ENCODE measurements at places on chromosomes 2 and 18. TPM values are rescaled to one million over a fixed set of nuclear protein-coding genes. Genes with fewer than 3 reads are reported as not detected.

SP3 gene
- 42.2 TPM for total RNA-seq

PRADC1 gene
- 27.5 TPM for total RNA-seq

KCNS3 gene
- total RNA-seq, result 0.82 TPM

NOL4 gene
- total RNA-seq, result not detected

PAPOLG gene
- total RNA-seq, result 8.2 TPM

ALPG gene
- not detected for total RNA-seq

MLPH gene
- 31.9 TPM for total RNA-seq

CCDC150 gene
- total RNA-seq, result 4.3 TPM

GRCh38 chr2:97749581-97749980 lies 36.2 kb downstream of the ZAP70 start:
- DNase-seq, result no peak

DNA sequence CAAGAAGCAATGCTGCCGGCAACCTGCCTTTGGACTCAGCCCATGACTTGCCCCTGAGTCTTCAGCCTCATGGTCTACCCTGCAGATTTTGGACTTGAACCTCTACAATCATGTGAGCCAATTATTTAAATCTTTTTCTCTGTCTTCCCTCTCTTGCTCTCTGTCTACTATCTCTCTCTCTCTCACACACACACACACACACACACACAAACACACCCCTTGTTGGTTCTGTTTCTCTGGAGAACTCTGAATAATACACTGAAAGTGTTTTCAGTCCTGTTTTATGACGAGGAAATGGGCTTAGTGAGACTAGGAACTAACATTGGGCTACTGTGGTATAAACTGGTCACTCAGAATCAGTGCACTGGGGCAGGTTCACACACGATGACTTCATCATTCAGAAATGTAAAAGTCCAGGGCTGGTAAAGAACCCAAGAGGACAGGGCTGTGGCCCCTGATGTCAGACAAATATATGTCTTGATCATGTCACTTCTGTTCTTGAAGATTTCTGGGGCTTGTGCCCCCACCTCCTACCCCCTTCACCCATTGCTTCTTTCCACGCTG lies 266.1 kb upstream of the SIX2 start:
- peak; percentile 10 for DNase-seq

DNA sequence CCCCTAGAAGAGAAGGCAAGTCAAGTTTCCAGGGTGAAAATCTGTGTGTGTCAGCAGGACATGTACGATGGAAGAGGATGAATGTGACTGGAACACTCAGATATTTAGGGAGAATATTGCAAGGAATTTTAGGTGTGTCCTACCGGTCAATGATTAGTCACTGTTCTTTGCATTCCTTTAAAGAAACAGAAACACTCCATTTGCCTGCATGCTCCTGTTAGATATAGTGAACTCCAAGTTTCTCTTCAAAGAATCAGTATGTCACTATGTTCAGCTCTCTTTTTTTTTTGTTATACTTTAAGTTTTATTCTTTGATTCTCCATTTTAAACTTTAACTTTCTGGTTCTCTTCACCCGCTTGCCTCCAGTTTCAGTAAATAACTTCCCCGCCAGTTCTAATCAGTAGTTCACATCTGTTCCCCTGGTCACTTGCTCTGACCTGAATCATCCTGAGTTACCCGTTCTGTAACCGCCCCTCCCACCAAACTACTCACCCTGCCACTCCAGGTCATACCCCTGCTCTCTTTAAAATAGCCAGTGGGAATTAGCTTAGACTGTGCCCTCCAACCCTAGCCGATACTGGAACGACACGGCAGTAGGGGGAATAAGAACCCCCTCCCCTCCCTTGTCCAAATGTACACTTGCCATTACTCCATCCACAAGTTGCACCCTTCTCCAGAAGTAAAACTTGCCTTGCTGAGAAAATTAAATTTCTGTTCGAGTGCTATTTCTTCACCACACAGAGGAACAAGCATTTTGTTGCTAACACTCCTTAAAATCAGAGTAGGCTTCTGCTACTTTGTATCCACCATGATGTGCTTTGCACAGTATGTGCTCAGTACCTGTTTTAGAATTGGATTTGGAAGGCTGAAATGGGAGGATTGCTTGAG lies 268.4 kb downstream of the METTL4 start:
- DNase-seq, result peak; percentile 52

GRCh38 chr2:134367213-134367612 lies 113.3 kb downstream of the MGAT5 start:
- no peak for DNase-seq

GRCh38 chr2:15331787-15332186 lies 229.3 kb downstream of the NBAS start:
- no peak for DNase-seq

DNA sequence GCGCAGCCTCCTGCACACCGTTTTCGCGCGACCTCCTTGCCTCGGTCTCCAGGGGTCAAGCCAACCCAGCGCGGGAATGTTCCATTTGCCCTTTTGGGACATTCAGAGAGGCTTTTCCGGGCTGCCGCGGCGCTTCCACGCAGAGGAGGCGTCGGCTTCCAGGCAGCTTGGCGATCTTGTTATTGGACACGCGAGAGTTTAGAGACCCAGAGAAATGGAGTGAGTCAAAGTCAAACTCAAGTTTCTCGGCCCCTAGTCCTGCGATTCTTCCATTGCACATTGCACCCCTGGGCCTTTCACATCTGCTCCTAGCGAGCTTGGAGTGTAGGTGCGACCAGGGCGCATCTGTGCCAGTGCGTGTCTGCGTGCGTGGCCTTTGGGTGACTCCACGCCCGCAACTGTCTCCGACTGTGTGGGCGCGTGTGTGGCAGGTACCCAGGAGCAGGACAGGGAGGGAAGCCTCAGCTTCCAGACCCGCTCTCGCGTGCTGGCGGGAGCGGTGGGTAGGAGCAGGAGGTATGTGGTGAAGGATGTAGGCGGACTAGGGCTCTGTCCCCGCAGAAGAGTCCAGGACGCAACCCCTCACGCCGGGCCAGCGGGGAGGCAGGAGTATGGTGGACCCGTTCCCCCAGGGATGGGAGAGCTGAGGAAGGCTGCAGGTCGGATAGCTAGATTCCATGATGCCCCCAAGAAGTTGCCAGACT lies 13.5 kb downstream of the SIX3 start:
- DNase-seq, result no peak

DNA sequence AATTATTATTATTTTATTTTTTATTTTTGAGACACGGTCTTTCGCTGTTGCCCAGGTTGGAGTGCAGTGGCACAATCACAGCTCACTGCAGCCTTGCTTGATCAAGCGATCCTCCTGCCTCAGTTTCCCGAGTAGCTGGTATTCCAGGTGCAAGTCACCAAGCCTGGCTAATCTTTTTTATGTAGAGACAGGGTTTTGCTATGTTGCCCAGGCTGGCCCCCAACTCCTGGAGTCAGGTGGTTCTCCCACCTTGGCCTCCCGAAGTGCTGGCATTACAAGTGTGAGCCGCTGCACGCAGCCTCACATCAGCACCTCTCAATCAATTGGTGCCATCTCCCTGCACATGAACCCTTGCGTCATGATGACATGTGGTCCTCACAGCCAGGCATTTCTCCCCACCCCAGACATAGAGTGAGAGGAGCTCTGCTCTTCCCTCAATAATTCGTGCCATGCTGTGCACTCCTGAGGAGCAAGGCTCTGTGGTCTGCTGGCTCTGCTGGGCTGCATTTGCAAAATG lies 5.9 kb downstream of the INPP5D start:
- no peak for DNase-seq

DNA sequence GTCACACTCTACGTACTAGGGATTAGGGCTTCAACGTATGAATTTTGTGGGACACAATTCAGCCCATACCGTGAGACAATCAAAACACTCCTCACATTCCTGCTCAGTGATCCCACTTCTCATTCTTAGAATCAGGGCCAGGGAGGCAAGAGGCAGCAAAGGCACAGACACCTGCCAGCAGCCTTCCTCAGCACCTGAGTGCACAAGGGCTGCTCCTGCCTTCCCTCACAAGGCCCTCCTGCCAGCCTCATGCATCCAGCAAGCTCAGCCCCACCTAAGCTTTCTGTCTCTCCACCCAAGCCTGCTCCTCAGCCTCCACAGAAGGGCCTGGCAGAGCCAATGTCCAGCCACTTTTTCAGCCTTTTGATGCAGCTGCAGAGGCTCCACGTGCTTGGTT lies 141.6 kb downstream of the SP3 start:
- no peak for DNase-seq

DNA sequence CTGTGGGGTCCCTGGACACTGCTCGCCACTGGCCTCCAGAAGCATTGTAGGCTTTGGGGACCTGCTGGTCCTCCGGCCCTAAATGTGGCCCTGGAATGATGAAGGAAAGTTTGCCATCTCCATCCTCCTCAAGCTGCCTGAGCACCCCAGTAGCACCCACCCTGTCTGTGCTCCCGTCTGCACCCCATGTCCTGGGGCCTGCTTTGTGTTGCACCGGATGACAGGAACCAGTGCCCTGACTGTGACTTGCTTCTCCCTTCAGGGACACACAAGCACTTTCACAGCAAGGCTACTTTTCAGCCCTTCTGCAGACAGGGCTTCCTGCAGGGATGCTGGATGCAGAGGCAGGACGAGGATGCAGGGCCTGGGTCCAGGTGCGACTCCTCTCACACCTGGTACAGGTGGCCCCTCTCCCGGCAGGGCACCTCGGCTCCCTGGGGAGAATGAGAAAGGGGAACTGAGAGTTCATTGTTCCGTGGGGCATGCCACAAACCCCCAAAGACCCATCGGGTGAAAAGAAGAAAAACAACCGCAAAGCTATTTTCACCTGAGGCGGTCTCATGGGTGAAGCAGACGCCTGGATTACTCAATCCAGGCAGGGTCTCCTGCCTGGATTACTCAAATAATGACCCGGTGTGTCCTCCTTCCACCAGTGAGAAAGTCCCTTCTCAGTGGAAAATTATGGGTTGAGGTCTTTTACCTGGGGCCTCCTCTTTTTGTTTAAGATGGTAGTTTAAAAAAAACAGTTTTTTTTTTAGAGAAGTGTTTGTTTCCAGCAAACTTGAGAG lies 74.9 kb downstream of the LONRF2 start:
- DNase-seq, result no peak

- no peak for DNase-seq
Measured at GRCh38 chr18:2040279-2040678, 531.0 kb downstream of the METTL4 start.

- DNase-seq, result no peak
Measured at GRCh38 chr2:147588191-147588590, 256.6 kb upstream of the ACVR2A start.

GRCh38 chr18:44683556-44683955 lies 2.9 kb downstream of the SETBP1 start:
- DNase-seq, result no peak

- no peak for DNase-seq
Measured at GRCh38 chr18:53526101-53526870, 698.2 kb downstream of the MBD2 start.

DNA sequence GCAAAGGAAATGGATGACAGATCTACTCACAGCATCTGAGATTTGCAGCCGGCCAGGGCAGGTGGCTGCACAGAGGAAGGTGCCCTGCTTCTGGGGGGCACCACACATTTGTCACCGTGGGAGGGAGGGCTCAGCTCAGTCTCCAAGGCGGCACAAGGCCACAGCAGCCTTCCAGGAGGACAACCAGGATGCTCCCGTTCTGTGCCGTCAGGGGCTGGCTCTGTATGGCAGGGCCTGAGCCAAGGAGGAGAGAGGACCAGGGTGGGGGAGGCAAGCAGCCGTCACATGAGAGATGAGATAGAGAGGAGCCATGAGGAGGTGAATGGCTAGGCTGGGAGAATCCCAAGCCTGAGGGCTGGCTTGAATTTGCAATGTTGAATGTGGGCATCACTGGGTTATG lies 4.6 kb upstream of the BOK start:
- no peak for DNase-seq

DNA sequence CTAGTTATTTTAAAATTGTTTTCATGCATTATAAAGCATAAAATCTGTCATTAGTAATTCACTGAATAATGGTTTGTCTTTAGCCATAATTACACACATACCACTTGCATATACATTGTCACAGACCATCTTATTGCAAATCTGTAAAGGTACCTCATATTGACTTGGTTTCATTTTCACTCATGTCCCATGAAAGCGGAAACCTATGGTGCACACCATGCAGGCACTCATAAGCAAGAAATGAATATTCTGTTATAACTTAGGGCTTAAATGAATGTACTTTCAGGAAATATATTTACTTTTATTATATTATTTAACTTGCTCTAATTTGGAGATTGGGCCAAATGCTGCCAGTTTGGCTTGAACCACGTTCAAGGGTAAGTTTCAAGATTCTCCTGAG lies 29.2 kb upstream of the STK17B start:
- DNase-seq, result no peak

DNA sequence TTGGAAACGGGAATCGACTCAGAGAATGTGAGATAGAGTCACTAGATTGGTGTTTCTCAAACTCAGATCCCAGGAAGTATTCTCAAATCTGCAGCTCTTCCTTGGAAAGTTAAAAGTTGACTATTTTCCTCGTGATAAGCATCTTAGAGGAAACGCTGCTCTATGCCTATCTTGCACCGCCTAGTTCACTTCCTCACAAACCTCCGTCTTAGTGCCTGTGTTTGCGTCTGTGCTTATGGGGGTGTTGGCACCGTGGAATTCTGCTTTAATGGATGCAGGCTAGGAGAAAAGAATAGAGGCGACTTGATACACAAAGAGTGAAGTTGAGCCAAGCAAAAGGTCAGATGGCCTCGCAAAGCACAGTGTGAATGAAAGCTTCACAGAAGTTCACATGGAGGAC lies 255.3 kb upstream of the ID2 start:
- no peak for DNase-seq

- DNase-seq, result no peak
Measured at GRCh38 chr18:67367540-67367939, 149.0 kb downstream of the DSEL start.

GRCh38 chr2:47057687-47058002 lies 97.5 kb downstream of the STPG4 start:
- no peak for DNase-seq

- no peak for DNase-seq
Measured at GRCh38 chr2:97717613-97717995, 4.2 kb downstream of the ZAP70 start.

GRCh38 chr2:96153991-96154431 lies 8.8 kb upstream of the DUSP2 start:
- DNase-seq, result no peak

GRCh38 chr2:237412988-237413776 lies 782 bp downstream of the COL6A3 start:
- no peak for DNase-seq

- no peak for DNase-seq
Measured at GRCh38 chr2:171267855-171268629, 107.3 kb upstream of the TLK1 start.

- DNase-seq, result peak; percentile 80
Measured at GRCh38 chr18:77067291-77068061, 65.1 kb downstream of the MBP start.

DNA sequence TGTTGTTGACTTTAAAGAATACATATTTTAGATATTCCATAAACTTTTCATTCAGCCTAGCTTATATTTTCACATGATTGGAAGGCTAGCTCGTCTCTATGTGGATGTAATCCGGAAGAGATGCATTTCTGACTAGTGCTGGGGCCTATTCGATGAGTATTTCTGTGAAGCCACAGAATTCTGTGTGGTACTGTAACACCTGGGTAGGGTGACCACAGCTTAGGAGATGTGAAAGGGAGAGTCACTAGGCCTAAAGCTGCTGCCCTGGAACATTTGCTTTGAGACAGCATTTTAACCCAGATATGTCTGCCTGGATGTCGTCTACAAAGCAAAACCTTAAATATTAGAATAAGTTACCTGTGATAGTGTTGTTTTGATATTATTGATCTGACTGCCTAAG lies 83.5 kb downstream of the ZNF236 start:
- no peak for DNase-seq

- no peak for DNase-seq
Measured at GRCh38 chr2:105256431-105257047, 15.0 kb downstream of the GPR45 start.
